Fibroblast of skin of scalp (primary cell): ENCODE measurements at places on chromosomes 13 and 19.

DNA sequence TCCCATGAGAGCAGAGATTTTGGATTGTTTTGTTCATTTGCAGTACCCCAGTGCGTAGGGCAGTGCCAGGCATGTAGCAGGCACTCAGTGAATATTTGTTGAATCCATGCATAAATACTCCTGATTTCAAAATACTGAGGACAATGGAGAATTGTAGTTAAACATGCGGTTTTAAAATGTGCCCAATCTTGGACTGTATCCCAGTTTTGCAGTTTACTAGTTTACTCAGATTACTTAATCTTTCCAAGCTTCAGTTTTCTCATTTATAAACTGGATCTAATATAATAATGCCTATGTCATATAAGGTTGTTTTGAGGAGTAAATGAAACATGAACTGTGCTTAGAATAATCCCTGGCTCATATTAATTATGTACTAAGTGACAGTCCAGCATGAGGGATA, 39.0 kb downstream of the RCBTB2 start:
- DNase-seq, result no peak

DNA sequence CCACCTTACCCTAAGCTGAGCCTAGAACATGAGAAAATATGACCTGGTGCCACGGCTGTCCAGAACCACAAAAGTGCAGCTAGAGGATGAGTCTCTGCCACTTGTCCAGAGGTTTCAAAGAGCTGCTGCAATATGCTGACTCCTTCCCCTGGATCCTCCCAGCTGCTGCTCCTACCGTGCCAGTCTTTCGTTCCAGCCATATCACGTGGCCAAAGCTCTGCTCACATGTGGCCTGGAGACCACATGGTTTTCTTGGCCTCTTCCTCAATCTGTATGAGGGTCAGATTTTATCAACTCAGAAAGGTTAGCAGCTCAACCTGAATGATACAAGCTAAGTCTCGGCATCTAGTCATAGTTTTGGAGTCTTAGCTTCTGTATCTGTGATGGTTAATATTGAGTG, 3.2 kb upstream of the SACS start:
- DNase-seq, result no peak

DNA sequence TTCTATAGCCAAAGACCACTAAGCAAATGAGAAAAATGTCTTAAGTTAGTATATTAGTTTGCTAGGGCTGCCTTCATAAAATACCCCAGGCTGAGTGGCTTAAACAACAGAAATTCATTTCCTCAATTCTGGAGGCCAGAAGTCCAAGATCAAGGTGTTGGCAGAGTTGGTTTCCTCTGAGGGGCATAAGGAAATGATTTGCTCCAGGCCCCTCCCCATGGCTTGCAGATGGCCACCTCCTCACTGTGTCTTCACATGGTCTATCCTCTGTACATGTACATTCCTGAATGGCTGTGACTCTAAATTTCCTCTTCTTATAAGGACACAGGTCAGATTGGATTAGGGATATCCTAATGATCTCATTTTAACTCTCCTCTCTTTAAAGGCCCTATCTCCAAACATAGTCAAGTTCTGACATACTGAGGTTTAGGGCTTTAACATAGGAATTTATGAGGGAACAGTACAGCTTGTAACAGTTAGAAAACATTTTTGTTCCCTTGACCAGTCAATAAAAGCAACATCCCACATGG, 307.4 kb downstream of the DIAPH3 start:
- no peak for DNase-seq

DNA sequence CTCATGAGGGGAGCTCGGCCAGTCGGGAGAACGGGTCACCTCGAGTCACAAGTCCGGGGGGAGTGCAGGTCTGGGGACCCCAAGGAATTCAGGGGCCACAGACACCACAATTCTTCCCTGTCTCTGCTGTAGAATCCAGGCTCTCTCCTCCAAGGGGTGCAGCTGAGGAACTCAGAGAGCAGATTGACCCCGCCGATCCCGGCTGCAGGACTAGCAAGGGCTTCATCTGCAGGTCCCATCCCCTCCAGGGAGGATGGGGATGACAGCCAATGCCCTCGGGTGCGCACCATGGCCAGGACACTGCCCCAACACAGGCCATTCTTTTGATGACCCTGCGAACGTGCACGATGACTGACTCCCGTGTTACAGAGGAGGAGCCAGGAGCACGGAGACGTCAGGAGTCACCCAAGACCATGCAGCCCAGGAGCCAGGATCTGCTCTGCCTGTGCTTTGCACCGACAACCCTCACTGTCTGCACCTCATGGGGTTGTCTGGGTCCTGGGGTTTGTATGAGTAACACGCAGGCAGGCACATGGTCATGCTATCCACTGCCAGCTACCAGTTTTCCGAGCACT, 48.5 kb upstream of the TUBGCP3 start:
- DNase-seq, result no peak

DNA sequence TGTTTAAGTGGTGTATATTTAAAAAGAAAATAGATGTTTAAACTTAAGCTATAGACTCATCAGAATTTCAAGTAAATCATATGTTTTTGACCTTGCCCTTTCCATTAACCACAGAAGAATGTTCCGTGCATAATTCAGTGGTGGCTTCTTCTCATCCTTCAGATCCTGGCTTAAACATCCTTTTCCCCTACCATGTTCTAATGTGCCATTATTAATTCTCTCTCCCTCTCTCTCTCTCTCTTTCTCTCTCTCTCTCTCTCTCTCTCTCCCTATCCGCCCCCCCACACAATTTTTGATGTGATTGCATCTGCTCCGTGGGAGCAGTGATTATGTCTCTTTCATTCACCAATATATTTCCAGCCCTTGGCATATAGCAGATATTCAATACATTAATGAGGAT, 116.4 kb downstream of the DCLK1 start:
- no peak for DNase-seq

DNA sequence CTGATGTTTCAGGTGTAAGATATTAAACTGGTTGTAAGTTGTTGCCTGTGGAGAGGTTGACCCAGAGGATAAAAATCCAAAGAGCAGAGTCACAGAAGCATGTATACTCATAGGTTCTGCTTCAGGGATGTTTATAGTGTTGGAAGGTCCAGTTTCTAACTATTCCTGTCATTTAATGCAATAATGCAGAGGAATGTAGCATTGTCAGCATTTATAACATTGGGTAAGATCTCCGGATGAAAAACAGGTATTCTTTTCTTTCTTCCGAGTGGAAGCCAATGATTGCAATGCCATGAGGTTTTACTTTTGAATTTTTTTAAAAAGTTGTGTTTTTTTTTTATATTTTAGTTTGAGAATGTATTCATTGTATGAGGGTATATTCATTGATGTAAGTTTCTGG, 771.0 kb downstream of the PCDH9 start:
- DNase-seq, result no peak

DNA sequence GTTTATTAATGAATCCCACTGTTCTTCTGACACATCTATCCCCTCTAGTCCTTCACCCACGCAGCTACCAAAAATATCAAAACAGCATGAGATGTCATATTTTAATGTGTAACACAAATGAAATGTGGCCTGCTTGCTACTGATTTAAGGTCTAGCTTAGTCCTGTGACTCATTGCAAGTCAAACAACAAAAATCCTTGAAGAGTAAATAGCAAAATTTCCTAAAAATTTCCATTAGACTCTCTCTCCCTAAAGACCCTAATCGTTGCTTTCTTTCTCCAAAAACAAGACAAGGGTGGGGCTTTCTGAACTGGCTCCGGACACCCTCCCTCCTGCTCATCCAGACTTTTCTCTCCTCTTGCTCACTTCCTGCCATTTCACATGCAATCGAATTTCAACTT, 99.9 kb upstream of the IPO5 start:
- DNase-seq, result peak; percentile 68

GRCh38 chr13:42549552-42549936, 24.4 kb upstream of the TNFSF11 start:
- no peak for DNase-seq

GRCh38 chr19:47509973-47510372, 4.9 kb downstream of the NAPA start:
- no peak for DNase-seq

DNA sequence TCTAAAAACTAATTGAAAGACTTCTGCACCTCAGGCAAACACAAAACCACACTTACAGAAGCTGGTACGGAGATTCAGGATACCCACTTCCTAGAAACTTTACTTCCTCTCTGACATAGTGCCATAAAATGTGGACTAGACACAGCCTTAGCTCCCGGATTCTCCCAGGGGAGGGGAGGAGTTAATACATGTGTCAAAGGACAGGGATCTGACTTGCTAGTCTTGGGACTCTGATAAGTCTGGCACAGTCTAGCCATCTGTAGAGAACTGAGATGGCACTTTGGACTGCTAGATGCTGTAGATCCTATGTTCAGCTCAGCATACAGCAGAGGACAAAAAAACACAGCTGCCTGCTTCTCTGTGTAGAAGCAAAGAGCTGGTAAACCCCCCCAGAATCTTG, 769.8 kb upstream of the MIR17HG start:
- no peak for DNase-seq

DNA sequence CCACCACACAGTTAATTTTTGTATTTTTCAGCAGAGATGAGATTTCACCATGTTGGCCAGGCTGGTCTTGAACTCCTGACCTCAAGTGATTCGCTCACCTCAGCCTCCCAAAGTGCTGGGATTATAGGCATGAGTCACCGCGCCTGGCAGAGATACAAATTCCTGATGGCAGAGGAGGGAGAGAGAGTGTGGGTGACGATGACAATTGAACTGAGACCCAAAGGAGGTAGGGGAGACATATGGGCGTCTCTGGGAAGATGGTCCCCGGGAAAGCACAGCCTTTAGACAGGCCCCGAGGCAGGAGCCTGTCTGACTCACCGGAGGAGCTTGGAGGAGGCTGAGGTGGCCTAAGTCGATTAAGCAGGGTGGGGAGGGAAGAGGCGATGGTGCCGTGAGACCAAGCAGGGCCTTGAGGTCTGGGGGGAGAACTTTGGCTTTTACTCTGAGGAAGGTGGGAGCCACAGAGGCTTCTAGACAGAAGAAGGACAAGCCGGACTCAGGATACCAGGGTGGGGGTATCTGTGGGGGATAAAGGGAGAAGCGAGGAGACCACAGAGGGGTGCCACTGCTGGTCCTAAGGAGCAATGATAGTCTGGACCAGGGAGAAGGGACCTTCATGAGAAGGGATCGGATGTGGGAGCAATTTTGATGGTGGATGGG, 38.2 kb downstream of the ARRDC2 start:
- DNase-seq, result peak; percentile 89

GRCh38 chr13:90447034-90447733, 900.3 kb upstream of the MIR17HG start:
- DNase-seq, result no peak

- DNase-seq, result peak; percentile 97
These were observed at the start of gene NOSIP for GRCh38 chr19:49580264-49581006. Gene NOSIP (minus strand): TSS chr19:49580556. CDS start chr19:49560691, 19,865 bp downstream.

DNA sequence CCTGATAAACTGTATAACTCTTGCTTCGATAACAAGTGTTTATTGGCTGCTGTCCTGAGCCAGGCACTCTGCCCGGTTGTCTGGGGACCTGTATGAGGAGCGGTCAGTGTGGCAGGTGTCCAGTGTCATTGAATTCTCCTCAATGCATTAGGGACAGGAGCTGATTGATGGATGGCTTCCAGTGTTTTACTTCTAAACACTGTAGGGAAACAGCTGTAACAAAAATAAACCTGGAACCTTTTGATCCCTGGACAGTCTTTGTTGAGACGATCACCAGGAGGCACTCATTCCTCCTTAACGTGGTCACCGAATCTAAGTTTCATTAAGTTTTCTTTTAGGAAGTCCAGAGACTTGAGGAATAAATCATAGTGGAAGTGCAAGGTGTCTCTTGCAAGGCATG, 17.9 kb downstream of the UBAC2 start:
- DNase-seq, result no peak

DNA sequence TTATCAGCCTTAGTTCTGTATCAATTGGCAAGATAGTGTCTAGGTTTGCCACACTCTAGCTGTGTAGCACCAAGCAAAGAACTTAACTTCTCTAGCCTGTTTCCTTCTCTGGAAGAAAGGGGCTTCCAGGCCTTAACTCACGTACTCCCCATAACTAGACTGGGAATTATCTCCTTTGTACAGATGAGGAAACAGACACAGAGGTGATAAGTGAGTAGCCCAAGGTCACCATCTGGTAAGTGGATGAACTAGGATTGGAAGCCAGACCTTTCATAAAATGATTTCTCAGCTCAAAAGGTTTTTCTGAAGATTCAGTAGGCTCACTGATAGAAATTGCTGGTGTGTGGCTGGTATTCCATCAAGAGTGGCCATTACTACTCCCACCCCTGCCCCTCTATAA, 3.1 kb downstream of the ZNF428 start:
- DNase-seq, result no peak

GRCh38 chr13:29535663-29536655, 59.5 kb downstream of the SLC7A1 start:
- DNase-seq, result no peak

- peak; percentile 23 for DNase-seq
These were observed 9.3 kb upstream of the MISP start for GRCh38 chr19:741506-742131.

DNA sequence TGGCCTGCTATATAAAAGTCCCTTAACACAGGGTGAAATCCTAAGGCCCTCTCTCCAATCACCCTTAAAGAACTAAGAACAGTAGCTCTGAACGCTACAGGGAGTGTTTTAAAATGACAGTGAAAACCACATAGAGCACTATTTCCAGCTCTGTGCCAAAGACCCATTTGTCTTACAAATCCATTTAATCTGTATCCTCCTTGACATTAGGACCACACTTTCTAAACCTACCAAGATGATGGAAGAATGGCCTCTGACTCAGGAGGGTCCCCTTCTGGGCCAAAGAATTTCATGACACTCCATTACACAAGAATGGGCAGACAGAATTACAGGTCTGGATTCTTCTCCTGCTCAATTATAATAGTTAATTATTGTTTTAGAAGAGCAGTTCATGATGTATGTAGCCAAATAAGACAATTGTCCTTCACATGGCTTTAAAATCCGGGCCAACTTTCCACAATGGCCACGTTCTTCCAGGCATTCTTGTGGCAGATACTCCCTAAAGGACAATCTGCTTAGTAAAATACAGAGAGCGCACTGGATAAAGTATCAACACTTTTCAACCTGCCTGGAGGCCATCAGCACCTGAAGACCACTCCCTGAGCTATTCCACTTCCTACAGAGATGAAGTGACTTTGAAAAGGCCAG, 61.0 kb downstream of the STK24 start:
- no peak for DNase-seq

DNA sequence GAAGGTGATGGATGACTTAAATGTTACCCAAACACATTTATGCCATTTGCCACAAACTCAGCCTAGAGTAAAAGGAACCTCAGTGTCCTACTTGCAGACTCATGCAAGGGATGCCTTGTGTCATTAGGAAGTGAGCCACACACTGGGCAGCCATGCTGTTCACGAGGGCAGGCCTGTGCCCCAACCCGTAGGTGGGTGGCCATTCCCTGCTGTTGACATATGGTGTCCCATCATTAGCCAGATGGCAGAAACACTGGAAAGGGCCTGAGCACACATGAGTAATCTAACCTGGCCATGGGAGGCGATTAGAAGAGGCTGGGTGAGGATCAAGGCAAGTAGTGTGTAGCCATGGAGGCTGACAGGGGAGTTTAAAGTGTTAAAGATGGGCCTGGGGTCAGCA, 9.7 kb upstream of the LRCH1 start:
- DNase-seq, result no peak

- no peak for DNase-seq
These were observed 1.3 kb downstream of the GNG8 start for GRCh38 chr19:46634656-46635218.
